ENCODE measurements at places on chromosomes 6 and 20. TPM values are rescaled to one million over a fixed set of nuclear protein-coding genes. Genes with fewer than 3 reads are reported as not detected.

The CCN2 gene
- polyA plus RNA-seq, result not detected

The VEGFA gene
- polyA plus RNA-seq, result 3.5 TPM

The SIRPG gene
- polyA plus RNA-seq, result 4.9 TPM

The CFAP206 gene
- polyA plus RNA-seq, result 5.3 TPM

The RBBP8NL gene
- polyA plus RNA-seq, result not detected

The MEA1 gene
- polyA plus RNA-seq, result 163 TPM

The PRIM2 gene
- 6.8 TPM for polyA plus RNA-seq

The RNF5 gene
- 42.0 TPM for polyA plus RNA-seq

The BFSP1 gene
- 0.38 TPM for polyA plus RNA-seq

The APCDD1L gene
- 0.27 TPM for polyA plus RNA-seq

The BTNL2 gene
- polyA plus RNA-seq, result not detected

The HTR1E gene
- 0.58 TPM for polyA plus RNA-seq

The SEMG1 gene
- polyA plus RNA-seq, result not detected

The NKAPL gene
- 6.6 TPM for polyA plus RNA-seq

The MEI4 gene
- polyA plus RNA-seq, result 1.1 TPM

The TTK gene
- not detected for polyA plus RNA-seq

The SALL4 gene
- not detected for polyA plus RNA-seq

The ENPP5 gene
- 295 TPM for polyA plus RNA-seq

The SOBP gene
- polyA plus RNA-seq, result 13.2 TPM

The CTCFL gene
- polyA plus RNA-seq, result 0.63 TPM

The OVOL2 gene
- 0.98 TPM for polyA plus RNA-seq

The LINC00237 gene
- not detected for polyA plus RNA-seq

The RNF182 gene
- polyA plus RNA-seq, result 9.5 TPM

The BIRC7 gene
- not detected for polyA plus RNA-seq

Data from Purkinje cell (primary cell).